ENCODE measurements at places on chromosomes 5 and 9.
A peak's percentile ranks its signal among the peaks of the same experiment; 100 is the strongest.

DNA sequence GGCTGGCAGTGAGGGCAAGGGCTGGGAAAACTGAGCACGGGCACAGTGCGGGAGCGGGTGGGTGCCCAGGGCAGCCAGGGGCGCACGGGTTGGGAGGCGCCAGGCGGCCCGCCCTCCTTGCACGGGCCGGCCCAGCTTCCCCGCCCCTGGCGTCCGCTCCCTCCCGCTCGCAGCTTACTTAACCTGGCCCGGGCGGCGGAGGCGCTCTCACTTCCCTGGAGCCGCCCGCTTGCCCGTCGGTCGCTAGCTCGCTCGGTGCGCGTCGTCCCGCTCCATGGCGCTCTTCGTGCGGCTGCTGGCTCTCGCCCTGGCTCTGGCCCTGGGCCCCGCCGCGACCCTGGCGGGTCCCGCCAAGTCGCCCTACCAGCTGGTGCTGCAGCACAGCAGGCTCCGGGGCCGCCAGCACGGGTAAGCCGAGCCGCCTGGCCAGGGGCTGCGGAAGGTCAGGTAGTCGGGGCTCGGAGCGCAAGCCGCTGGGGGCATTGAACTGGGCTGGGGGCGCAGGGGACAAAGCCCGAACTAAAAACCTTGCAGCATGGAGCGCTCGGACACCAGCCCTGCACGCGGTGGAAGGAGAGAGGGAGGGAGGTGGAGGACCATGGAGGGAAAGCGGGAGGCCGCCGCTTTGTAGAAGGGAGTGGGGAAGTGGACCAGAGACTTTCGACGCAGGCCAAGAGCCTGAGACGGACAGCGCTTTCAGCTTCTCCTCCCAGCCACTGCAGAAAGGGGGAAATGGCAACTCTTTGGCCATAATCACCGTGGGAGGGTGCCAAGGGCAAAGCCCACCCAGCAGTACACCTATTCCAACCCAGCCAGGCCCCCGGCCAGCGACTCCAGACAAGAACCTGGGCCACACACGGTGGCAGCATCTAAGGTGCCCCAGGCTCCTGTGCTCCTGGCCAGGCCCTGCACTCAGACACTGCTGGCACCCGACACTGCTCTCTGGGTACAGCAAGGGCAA lies at the start of gene TGFBI:
Gene TGFBI (plus strand): TSS at position 207 of the 961 bp plus-strand sequence. CDS start 68 bp downstream, at position 275.
- peak; percentile 11 for DNase-seq

DNA sequence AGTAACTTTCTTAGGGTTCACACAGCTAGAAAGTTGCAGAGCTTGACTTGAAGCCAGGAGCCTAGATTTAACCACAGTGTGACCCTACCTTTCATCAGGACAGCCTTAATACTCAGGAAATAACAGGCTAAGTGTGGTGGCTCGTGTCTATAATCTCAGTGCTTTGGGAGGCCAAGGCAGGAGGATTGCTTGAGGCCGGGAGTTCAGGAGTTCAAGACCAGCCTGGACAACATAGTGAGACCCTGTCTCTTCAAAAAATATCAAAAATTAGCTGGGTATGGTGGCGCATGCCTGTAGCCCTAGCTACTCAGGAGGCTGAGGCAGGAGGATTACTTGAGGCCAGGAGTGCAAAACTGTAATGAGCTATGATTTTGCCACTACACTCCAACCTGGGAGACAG lies 681.1 kb downstream of the MAT2B start:
- DNase-seq = no peak

- DNase-seq = no peak
These were observed 22.0 kb downstream of the HINT1 start for GRCh38 chr5:131142970-131143617.

DNA sequence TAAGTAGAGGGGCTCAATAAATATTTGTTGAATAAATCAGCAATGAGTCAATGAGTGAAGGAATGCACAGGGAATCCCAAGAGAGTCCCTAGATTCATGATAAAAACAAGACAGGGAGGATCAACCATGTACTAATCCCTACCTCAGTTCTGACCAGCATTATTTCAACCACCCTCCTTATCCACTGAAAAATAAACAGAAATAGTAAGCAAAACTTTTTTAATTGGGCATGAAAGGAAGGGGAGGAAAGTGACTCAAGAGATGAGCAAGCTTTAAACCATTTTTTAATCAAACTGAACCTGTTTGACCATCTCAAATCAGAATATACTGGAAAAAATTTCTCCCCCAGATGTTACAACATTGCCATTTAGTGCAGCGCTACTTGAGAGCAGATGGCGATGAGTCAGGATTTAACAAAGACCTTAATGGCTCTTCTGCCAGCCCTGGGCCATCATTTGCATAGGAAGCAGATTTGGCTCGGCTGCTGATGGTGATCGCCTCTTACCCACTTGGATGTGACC lies 194.8 kb upstream of the SLC30A5 start:
- DNase-seq = no peak

DNA sequence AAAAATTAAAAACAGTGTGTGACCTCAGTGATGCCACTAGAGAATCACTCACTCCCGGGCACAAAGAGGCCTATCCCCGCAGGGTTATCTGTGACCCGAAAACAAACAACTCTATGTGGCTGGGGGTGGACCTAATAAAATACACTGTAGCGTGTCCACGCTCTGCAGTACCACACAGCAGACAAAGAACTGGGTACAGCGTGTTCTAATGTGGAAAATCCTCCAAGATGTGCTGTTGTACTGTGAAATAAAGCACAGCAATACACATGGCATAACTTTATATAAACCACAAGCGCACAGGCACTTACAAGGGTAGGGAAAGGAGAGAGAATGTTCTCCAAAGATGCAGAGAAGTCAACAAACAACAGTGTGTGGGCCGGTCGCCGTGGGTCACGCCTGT lies 8.1 kb upstream of the SLC34A1 start:
- no peak for DNase-seq

DNA sequence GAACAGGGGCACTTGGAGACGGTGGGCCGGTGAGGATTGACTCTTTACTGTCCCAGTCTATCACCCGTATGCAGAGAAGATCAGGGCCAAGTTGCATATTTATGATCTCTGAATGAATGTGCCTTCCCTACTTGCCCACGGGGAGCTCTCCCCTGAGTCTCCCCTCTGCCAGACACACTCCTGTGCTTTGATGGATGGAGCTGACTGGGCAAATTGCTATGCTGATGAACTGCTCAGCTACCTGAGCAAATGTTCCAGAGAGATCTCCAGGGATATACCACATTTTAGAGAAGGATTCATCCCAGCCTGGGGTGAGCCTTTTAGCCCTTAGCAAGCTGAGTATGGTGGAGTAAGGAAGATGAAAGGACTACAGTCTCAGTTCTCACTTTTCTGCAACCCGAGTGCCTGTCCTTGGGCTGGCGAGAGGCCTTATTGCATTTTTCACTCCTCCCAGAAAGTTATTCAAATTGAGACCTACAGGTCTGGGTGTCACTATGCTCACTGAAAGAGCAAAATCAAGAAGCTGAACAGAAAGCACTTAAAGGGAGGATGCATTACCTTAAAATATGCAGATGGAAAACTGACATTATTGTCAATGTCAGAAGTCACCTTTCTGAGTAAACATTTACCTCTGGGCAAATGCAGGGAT lies 526.7 kb upstream of the WWC1 start:
- DNase-seq = no peak

GRCh38 chr9:714675-715074 lies 126.8 kb upstream of the DMRT1 start:
- no peak for DNase-seq

GRCh38 chr9:90864779-90865178 lies 63.2 kb downstream of the SYK start:
- DNase-seq = no peak

DNA sequence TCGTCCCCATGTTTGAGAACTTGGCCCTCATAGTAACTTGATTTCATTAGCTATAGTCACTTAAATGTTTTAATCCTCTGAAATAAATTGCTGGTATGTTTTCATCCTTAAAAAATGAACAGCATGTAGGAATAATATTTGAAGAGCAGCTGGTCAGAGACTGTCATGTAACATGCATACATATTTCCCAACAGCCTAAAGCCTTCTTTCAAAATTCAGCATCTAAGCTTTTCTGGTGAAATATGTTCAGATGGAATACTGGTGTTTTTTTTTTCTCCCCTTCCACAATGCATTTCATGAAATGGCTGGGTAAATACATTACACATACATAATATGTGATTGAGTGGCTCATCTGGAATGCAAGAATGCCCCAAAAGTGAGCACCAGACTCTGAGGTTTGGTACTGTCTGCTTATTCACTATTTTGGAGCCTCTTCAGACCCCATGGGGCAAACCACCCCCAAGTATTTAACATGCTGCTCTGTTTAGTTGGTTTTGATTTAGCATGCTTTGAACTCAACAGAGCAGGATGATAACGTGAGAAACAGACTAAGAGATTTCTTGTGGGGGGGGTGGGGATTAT lies 94.0 kb downstream of the SMARCA2 start:
- DNase-seq = no peak

DNA sequence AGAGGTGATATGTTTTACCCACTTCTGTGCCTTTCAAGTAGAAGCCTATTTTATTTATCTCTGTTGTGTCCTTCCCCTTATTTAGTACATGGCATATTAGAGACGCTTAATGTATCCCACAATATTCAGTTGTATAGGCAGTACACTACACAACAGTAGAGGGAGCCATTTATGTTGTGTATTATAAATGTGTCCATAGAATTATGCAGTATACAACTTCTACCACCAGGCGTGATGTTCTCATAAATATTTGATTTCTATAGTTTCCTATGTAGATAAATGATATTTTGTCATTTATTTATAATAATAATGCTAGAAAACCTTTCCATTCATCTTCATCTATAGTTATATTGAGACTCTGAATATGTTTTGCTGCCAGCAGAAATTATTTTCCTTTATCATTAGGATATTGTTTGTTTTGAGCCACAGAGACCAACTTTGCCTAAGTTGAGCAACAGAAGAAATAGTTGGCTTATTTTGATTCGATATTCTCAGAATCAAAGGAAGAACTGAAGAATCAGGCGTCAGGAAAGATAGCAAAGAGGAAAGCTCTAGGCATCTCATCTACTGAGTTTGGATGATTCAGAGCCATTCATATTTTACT lies 81.7 kb downstream of the ADAMTS19 start:
- no peak for DNase-seq

DNA sequence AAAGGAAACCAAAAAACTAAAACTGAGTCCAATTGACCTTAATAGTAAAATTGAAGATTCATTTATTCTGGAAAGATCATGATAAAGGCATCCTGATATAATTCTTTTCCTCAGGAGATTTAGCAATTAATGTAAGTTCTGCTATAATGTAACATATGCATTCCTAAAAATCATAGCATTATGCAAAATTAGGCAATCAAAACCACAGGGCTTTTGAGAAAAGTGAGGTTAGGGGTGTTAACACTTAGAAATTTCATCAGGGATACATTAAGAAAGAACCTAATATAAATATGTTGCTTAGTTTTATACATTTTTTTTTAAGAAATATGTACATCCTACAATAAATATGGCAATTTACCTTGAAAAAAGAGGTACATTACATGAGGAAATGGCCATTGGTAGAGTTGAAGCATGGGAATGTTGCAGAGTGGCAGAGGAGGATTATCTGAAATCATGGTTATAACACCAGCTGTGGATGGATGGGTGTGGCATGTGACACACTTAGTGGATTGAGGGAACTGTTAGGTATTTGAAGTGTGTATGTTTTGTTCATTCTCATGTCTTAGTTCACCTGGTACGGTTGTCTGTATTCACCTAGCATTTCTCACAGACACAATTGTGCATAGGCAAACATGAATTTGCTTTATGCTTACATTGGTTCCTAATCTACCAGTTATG lies 51.1 kb downstream of the CCNH start:
- no peak for DNase-seq

DNA sequence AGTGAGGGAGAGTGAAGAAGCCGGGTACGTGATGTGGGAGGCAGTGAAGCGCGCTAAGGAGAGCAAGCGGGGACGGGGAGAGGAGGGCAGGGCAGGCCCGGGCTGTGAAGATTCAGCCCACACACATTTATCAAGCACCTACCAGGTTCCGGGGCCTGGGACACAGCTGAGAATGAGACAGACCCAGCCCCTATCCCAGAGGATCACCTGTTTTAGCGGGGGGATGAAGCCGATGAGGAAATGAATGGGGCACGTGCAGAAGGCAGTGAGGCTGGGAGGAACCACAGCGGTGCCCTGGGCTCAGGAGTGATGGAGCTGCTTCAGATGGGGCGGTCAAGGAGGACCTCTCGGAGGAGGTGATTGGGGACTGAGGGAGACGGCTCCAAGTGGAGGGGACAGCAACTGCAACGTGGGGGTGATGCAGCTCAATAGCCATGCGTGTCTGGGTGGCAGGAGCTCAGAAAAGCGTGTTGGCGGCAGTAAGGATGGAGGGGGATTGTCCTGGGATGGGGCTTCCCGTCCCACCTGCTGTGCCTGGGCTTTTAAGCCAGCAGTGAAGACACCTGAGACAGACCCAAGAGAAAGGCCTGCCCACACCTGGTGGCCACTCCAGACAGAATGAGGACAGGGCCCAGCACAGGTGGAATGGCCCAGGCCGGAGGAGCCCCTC lies 77.5 kb upstream of the UNC5A start:
- no peak for DNase-seq

DNA sequence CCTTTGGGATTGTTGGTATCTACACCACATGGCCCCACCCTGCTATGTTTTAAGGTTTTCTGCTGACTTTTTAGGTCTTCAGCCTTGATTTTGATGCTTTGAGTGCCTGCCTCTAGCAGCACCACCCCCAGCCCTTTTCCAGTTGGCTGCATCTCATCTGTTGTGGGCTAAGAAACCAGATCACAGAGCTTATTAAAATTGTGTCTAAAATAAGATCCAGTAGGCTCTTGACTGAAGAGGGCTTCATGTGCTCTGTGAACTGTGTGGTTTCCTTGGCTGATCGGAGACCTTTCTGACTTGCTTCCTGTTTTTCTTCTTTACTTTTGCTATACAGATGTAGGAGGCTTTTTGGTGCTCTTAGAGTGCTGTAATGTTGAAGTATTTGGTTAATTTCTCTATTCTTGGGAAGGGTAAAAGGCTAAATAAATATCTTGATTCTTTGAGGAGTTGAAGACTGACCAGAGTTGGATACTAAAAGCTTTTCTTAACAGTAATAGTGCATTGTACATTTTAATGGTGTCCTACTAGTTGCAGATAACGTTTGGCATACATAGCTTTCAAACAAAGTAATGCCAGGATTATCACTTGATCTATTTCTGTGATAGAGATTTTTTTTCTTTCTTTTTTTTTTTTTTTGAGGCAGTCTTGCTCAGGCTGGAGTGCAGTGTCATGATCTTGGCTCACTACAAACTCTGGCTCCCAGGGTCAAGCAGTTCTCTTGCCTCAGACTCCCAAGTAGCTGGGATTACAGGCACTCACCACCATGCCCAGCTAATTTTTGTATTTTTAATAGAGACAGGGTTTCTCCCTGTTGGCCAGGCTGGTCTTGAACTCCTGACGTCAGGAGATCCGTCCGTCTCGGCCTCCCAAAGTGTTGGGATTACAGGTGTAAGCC lies 4.5 kb downstream of the UBE2D2 start:
- no peak for DNase-seq
